ENCODE measurements at places on chromosomes 3 and 15.

DNA sequence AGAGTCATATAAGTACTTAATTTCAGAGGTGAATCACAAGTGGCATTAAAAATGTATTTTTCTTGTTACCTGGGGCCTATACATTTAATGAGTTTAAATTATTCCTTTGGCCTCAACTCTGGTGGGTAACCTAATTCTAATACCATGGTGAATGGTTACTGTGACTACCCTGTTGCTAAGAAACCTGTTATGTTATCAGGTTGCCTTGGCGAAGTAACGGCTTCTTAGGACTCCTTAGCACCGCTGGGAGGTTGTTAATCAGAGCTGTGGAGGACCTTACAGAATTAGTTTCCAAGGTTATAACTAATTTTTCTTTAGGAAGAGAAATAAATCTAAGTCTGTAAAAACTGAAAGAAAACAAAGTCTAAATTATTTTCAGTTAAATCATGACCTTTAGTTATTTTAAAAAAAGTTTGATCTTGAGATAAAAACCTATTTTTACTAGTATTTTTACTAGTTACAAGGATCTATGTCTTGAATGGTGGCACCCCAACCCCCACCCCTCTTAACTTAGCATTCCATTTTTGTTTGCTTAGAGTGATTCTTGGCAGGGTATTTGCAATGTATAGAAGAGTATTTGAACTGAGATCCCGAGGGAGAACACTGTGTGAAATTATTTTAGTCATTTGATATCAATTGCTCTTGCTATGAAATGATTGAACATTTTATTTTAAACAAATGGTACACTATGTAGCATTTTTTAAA, 155.5 kb downstream of the FNDC3B start:
- DNase-seq = no peak

DNA sequence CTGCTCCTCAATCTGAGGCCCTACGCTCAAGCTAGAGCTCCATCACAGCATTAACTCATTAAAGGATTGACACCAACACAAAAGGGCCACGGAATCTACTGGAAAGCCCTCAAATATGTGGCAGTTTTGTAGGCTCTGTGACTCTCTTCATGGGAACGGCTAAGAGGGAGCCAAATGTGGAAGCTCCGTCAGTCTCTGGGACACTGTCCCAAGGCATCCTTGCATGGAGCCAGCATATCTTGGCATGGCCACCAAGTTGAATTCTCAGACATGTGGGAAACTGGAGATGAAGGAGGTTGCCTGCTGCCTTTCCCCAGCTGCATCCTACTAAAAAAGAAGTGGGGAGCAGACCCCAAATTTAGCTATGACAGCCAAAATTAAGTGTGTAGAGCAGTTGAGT, 296.9 kb downstream of the NTRK3 start:
- DNase-seq = no peak

DNA sequence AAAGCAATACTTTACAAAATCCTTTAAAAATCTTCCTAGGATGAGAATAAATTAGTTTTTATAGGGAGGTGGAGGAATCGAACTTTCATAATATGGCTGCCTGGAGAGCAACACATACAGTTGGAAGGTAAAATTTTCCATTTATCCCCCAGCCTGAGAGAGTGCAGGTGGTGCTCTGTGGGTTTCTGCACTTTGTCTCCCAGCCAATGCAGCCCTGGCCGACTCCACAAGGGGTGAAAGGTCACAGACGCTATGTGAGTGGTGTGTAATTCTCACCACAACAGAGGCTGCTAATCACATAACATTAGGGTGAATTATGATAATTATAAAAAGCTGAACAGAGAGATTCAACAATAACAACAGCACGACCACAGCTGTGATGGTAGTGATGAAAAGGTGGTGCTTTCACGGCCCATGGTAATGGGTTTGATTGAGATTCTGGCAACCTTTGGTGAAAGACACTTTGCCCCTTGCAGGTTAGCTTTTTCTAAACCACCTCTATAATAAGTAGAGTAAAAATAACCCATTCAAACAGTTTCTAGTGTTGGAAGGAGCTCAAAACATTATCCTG, 30.1 kb upstream of the NANOGP8 start:
- no peak for DNase-seq

DNA sequence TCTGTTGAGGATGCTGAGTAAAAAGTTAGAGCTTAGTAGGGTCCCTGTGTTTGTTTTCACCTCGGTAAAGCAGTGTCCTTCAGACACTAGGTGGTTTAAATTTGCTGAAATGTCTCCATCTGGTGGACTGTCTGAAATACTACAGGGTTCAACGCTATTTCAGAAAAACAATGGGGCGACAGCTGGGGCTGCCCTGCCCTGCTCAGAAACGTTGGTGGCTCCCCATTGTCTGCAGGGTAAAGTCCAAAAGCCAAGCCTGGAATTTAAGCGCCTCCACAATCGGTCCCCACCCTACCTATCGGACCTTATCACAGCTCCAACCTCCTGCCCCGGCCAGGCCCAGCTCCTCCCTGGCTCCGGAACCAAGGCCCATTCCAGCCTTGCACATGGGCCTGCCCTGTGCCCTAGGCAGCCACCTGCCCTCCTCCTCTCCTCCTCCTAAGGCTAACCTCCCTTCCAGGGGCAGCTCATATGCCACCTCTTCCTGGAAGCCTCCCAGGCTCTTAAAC, 4.3 kb upstream of the TSEN2 start:
- peak; percentile 40 for DNase-seq

GRCh38 chr3:186142393-186142932, 33.6 kb upstream of the ETV5 start:
- DNase-seq = no peak

DNA sequence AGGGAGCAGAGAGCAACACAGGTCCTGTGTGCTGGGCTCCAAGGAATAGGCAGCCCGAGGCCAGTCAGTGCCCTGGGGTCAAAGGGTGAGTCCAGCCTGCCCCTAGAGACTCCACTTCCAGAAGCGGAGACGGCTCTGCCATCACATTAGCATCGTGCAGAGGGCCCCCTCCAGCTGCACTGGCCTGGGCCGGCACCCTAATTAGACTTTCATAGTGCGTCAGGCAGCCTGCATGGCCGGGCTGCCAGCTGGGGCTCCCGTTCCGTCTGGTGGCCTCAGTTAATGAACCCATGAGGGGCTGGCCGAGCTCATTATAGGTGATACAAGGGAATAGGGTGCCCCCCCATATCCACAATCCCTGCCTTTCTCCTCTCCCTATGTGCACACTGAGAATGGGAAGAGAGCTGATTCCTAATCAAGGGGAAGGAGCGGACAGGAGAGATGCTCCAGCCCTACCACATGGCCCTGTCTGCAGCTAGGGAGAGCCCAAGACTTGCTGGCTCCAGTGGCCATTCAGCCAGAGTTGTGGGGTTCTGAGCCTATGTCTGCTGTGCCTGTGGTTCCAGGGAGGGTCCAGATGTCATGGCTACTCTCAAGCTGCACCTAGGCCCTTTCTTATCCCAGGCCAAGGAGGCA, 128.0 kb downstream of the SRGAP3 start:
- DNase-seq = no peak

DNA sequence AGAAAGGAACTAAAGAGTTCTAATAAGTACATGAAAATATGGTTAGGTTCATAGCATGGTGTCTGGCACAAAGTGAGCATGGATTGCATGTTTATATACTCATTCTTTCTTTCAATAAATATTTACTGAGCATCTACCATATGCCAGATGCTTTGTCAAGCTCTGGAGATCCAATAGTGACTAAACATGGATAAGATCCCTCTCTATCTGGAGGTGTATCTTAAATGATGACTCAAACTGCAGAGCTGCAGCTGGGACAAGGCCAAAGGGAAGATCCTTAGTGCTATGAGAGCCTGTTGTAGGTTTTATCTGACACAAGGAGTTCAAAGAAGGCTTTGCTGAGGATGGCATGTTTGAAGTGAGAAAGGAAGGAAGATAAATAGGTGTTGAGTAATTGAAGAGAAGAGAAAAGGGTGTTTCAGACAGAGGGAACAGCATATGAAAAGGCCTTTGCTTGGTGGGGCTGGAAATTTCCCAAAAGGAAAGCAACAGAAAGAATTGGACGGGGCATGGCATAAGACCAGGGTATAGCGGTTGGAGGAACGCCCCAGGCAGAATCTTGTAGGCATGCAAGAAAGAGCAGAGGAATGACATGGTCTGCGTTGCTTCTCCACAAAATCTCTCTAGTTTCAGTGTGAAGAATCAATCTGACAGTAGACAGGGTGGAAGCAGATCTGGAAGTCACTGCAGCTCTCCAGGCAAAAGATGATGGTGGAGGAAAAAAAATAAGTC, 239.9 kb upstream of the LRTM1 start:
- no peak for DNase-seq

GRCh38 chr3:65720989-65721737, 317.6 kb downstream of the MAGI1 start:
- no peak for DNase-seq

GRCh38 chr15:53122818-53123217, 332.7 kb upstream of the ONECUT1 start:
- DNase-seq = no peak

GRCh38 chr3:161426758-161427157, 55.4 kb upstream of the SPTSSB start:
- no peak for DNase-seq

DNA sequence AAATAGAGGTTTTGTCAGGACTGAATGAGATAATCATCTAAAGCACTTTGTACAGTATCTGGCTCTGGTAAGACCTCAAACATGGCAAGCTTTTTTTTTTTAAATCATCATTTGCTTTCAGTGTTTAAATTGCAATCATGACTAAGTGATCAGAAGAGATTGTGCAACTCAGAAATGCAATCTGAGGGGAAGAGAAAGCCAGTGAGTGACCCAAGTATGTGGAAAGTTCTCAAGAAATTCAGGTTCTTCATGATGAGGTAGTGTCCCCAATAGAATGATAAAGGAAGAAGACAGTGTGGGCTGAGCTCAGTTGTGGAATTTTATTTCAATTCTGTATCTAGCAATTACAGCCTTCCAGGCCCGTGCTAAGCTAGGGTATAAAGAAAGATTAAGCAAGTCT, 132.2 kb upstream of the TBC1D5 start:
- DNase-seq = no peak

DNA sequence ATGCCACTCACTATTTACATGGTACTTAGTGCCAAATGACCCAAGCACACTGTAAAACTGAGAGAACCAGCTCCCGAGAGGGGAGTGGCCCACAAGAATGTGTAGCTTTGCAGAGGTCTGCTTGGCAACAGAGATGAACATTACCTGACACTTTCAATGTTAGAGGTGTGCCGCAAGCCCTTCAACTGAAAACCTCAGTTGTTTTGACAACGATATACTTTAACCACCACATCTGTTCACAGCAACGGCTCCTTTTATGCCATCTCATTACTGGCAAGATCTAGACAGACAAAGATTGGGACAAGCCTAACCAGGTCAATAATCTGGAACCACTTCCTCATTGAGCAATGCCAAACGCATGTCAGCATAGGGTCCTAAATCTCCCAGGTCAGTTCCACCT, 23.7 kb downstream of the NEK10 start:
- DNase-seq = no peak

GRCh38 chr3:148175214-148175613, 522.5 kb upstream of the AGTR1 start:
- no peak for DNase-seq

GRCh38 chr15:90915808-90916440, 12.8 kb downstream of the MAN2A2 start:
- DNase-seq = peak; percentile 82

DNA sequence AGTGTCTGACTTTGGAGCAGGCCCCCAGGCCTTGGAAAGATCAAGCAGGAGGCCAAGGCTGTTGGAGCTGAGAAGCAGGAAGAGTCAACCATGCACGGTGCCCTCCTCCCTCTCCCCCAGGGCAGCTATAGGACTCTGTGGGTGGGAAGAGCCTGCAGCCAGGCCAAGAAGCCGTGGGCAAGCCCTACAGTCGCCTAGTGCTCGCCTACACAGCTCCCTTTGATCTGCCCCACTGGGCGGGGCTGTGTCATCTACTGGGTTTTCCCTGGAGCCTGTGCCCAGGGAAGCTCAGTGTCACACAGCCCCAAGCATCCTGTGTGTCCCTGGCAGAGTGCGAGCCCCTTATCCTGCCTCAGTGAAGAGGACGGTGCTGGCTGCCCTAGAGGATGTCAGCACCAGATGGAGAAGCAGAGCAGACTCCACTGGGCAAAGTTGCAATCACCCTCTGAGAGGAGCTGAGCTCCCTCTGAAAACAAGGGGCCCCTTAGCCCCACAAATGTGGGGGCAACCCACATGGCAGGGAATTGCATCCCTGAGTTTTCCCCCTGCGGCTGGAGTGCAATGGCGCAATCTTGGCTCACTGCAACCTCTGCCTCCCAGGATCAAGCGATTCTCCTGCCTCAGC, 72.2 kb downstream of the KLF13 start:
- DNase-seq = peak; percentile 36

- DNase-seq = no peak
Observed at GRCh38 chr3:163019260-163019659, 1522.7 kb downstream of the OTOL1 start.

DNA sequence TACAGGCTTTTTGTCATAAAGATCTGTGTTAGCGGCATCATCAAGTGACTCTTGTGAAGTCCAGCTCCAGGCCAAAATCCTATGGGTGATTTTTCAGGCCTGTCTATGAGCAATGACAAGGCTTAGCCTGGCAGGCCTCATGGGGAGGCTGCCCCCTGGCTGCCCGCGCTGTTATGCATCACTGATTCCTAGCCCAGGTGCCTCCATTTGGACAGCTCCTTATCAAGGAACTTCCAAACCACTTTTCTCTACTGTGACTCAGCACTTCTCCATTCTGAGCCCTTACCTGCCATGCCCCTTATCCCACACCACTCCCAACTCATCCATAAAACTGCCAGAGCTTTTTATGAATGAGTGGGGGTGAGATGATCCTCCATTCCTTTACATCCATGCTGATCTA, 91.5 kb upstream of the C3orf80 start:
- DNase-seq = no peak

GRCh38 chr15:28107904-28108275, 8.8 kb upstream of the OCA2 start:
- DNase-seq = no peak

GRCh38 chr3:185172086-185173049, 19.5 kb upstream of the C3orf70 start:
- no peak for DNase-seq

GRCh38 chr3:10242182-10243065, 5.8 kb upstream of the TATDN2 start:
- DNase-seq = no peak

DNA sequence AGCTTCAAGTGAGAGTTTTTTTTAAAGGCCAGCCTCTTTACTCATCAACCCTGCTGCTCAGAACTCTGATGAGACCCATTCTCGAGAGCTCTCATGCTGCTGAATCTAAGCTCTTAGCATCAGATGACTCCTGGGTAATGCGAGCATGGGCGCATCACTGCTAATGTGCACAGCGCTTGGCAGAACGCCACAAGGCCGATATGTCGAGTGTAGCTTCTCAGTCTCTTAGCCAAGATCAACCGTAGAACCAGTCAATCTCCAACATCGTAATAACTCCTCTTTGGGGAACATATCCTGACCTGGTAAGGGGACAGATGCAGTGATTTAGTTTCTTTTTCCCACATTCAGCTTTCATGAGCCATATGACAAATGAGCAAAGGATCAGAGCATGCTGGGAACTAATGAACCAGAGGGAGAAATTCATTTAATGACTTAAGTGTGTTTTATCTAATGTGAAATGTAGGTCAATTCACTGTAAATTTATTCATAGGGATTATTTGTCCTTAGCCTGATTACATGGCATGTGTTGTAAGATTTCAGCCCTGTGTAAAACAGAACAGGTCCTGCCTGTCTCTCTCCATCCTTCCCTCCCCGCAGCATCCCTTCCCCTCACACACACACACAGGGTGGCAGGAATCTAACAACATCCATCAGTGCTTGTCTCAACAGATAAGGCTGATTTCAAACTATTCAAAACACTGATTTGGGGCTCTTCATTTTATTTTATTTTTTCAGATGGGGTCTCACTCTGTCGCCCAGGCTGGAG, 195.4 kb upstream of the C2CD4B start:
- peak; percentile 34 for DNase-seq
